Cerebellar nuclear complex (tissue), 1 donor: ENCODE measurements at places on chromosomes 6 and 20.

DNA sequence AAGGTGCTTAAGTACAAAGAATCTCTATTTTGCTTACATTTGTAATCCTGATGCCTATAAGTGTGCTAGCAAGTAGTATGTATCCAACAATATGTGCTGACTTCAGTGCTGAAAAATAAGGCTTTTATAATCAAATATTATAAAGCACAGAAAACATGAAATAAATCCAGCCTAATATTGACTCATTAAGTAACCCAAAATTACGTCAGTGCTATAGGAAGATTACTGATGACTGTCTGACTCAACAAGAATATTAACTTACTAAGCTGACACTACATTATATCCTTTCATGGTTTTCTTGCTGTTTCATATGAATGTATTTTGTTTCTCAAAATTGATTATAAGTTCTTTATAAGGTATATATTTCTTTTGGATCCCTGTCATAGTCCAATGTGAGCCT is 76.1 kb downstream of the ME1 start:
- DNase-seq = no peak

- DNase-seq = no peak
Observed at GRCh38 chr20:62708591-62709536, at the start of gene NTSR1. Gene NTSR1, plus strand, starts transcription at chr20:62708836. Its CDS starts 372 bp downstream, at chr20:62709208.

DNA sequence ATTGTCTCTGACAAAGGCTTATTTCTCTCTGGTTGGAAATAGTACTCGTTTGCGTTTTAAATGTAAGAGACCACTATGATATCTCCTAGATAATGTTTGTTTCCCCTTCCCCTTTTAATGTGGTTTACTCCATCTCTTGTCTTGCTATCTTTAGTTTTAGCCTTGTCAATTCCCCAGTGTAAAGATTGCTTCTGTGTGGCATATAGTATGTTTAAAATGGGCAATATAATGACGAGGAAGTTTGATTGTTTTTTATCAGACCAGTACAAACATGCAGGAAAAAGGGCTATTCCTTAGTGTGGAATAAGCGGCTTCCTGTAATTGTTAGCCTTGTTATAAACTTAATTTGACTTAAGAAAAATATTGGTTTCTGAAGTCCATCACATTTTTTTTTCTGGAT is 3.1 kb downstream of the QKI start:
- no peak for DNase-seq

GRCh38 chr20:64058536-64058935 is 4.5 kb upstream of the TCEA2 start:
- no peak for DNase-seq

DNA sequence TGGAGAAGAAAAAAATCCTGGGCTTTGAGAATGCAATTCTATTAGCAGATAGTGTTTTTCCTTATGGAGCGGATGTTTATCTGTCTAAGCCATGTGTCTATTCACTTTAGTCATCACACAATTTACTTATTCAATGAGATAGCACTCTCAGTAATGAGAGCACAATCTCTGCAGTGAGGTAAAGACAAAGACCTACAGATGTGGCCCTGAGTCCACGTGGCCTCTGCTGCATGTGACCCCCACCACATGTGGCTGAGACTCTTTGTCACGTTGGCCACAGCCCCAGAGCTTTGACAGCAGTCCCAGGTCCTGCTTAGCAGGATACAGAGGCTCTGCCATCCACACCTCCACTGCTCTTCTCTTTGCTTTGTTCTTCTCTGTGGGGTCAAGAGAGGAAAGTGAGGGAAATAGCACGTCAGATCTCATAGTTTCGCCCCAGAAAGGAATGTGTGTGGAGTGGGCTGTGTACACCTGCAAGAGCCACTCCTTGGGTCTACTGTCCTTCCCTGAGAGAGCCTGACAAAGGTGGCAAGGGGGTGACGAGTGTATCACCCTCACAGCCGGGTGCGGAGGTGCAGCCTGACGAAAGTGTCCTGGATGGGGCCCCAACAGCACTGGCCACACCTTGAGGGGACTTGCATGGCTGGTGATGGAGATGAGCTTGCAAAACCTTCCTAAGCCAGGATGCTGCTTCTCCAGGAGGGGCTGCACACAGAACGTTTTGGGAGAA is 40.7 kb downstream of the ZNF831 start:
- DNase-seq = no peak

- no peak for DNase-seq
Observed at GRCh38 chr20:19858466-19859371, 100.7 kb downstream of the RIN2 start.
